ENCODE measurements at places on chromosomes 7 and 10. TPM values are rescaled to one million over a fixed set of nuclear protein-coding genes. Genes with fewer than 3 reads are reported as not detected.

- H3K4me3 ChIP-seq: peak within 1 kb of the TSS; percentile 78
- H3K4me1 ChIP-seq: peaks cover 39% of the 10 kb centered on the region
- DNase-seq: peak; percentile 70
- peaks cover 9% of the 10 kb centered on the region for H3K36me3 ChIP-seq
- peak within 1 kb of the TSS; percentile 97 for H3K27ac ChIP-seq
These were observed at the start of gene PBLD for GRCh38 chr10:68332259-68333057. Gene PBLD, minus strand, starts transcription at chr10:68332928. Its CDS starts 26,084 bp downstream, at chr10:68306844.

- no peaks in the 10 kb centered on the region for H3K36me3 ChIP-seq
- H3K4me3 ChIP-seq: no peak overlapping the region
- H3K27me3 ChIP-seq: no peaks in the 10 kb centered on the region
These were observed 124.3 kb downstream of the SKIDA1 start for GRCh38 chr10:21401196-21401595.

DNA sequence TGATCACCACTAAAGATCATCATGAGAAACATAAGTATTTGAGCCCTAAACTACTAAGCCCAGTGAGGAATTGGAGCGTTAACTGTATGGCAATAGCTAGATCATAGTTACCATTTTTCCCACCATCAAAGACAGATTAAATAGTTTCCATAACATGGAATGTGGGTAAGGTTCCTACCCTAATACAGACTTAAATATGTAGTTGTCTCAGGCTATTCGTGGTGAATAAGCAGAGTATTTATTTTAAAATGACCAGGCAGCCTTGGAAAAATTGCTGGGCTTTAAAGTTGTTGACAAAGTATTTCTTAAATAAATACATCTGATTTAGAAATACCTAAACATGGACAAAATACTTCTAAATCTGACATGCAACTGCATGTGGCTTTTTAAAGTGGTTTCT is 106.8 kb downstream of the NT5C2 start:
- H3K36me3 ChIP-seq: peaks cover 40% of the 10 kb centered on the region
- DNase-seq: no peak
- H3K27me3 ChIP-seq: no peaks in the 10 kb centered on the region
- H3K27ac ChIP-seq: no peak overlapping the region
- no peak overlapping the region for H3K4me3 ChIP-seq
- H3K4me1 ChIP-seq: no peaks in the 10 kb centered on the region

DNA sequence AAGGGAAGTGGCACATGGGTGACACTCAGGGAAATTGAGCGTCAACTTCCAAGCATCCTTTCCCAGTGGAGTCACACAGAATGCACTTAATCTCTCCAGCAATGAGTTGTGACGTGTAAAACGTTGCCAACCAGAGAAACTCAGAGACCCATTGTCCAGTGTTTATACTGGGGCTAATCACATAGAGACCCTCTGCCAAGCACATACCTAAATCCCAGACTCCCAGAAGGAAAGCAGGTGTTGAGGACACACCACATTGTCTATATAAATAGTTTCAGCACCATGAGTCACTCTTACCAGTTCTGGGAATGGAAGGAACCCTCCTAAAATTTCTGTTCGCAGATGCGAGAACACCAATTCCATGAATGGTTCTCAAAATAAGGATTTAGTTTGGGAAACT is 76.4 kb upstream of the BET1 start:
- H3K27ac ChIP-seq: no peak overlapping the region
- peak; percentile 72 for DNase-seq
- no peaks in the 10 kb centered on the region for H3K4me1 ChIP-seq
- no peak overlapping the region for H3K4me3 ChIP-seq
- no peaks in the 10 kb centered on the region for H3K36me3 ChIP-seq
- no peaks in the 10 kb centered on the region for H3K27me3 ChIP-seq

DNA sequence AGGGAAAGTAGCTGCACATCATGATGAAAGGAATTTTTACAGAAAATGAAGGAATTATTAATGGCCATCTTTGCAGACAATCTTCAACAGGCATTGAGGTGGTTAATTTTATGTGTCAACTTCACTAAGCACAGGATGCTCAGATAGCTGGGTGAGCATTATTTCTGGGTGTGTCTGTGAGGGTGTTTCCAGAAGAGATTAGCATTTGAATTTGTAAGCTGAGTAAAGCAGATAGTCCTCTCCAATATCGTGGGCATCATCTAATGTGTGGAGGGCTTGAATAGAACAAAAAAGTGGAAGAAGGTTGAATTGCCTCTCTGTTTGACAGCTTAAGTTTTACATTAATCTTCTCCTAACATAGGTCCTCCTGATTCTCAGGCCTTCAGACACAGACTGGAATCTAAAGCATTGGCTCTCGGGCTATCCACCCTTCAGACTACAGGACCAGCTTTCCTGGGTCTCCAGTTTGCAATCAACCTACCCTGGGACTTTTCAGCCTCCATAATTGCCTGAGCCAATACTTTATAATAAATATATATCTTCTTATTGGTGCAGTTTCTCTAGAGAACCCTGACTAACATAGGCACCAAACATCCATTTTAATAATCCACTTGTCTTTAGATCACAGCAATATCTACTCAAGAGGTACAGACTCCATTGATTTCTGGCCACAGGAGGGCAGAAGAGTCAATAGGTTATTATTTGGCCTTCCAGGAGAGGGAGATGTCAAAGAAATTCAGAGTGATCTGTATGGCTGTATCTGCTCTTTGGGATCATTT is 10.5 kb upstream of the CRPPA start:
- H3K4me3 ChIP-seq: no peak overlapping the region
- peaks cover 13% of the 10 kb centered on the region for H3K4me1 ChIP-seq
- no peaks in the 10 kb centered on the region for H3K36me3 ChIP-seq
- DNase-seq: no peak

- no peaks in the 10 kb centered on the region for H3K4me1 ChIP-seq
- no peak overlapping the region for H3K4me3 ChIP-seq
- H3K27me3 ChIP-seq: peaks cover 14% of the 10 kb centered on the region
- H3K36me3 ChIP-seq: no peaks in the 10 kb centered on the region
These were observed 33.3 kb upstream of the KDM7A start for GRCh38 chr7:140209866-140210609.

GRCh38 chr7:27678617-27679260 is 16.1 kb upstream of the HIBADH start:
- H3K4me1 ChIP-seq: peaks cover 23% of the 10 kb centered on the region
- no peaks in the 10 kb centered on the region for H3K27me3 ChIP-seq
- H3K4me3 ChIP-seq: peak overlapping the region; percentile 19
- no peaks in the 10 kb centered on the region for H3K36me3 ChIP-seq
- H3K27ac ChIP-seq: peak overlapping the region; percentile 99

Gene GFRA1
- 24.2 TPM for total RNA-seq

- peak; percentile 56 for DNase-seq
- H3K27ac ChIP-seq: no peak overlapping the region
- no peaks in the 10 kb centered on the region for H3K27me3 ChIP-seq
- no peaks in the 10 kb centered on the region for H3K4me1 ChIP-seq
- H3K4me3 ChIP-seq: no peak overlapping the region
These were observed 77.3 kb downstream of the JMJD1C start for GRCh38 chr10:63388421-63389031.

DNA sequence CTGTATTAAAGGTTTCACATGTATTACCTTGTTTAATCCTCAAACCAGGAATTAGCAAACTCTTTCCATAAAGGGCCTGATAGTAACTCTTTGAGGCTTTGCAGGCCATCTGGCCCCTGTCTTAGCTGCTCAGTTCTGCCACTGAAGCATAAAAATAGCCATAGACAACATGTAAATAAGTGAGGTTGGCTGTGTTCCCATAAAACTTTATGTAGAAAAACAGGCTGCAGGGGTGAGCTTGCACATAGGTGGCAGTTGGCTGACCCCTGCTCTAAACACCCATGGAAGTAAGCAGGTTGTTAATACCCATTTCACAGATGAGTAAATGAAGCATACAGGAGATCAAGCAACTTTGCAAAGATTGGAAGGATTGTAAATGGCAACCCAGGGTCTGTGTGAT is 1279.2 kb upstream of the AUTS2 start:
- no peak overlapping the region for H3K27ac ChIP-seq
- no peaks in the 10 kb centered on the region for H3K36me3 ChIP-seq
- peaks cover 10% of the 10 kb centered on the region for H3K4me1 ChIP-seq
- H3K4me3 ChIP-seq: no peak overlapping the region

DNA sequence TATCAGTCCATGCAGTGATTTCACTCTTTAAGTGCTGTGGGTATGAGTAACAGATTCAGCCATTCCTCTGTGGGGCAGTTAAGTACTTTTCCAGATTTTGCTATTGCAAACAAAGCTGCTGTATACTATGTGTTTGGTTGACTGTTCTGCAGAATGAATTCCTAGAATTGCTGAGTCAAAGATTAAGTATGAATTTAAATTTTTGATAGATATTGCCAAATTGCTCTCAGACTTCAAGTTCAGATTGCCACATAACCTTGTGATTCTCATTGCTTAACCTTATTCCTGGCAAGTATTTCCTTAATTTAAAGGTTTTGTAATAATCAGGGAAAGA is 21.6 kb upstream of the SAR1A start:
- peak; percentile 92 for DNase-seq
- no peaks in the 10 kb centered on the region for H3K27me3 ChIP-seq
- peaks cover 13% of the 10 kb centered on the region for H3K4me1 ChIP-seq
- H3K27ac ChIP-seq: no peak overlapping the region

DNA sequence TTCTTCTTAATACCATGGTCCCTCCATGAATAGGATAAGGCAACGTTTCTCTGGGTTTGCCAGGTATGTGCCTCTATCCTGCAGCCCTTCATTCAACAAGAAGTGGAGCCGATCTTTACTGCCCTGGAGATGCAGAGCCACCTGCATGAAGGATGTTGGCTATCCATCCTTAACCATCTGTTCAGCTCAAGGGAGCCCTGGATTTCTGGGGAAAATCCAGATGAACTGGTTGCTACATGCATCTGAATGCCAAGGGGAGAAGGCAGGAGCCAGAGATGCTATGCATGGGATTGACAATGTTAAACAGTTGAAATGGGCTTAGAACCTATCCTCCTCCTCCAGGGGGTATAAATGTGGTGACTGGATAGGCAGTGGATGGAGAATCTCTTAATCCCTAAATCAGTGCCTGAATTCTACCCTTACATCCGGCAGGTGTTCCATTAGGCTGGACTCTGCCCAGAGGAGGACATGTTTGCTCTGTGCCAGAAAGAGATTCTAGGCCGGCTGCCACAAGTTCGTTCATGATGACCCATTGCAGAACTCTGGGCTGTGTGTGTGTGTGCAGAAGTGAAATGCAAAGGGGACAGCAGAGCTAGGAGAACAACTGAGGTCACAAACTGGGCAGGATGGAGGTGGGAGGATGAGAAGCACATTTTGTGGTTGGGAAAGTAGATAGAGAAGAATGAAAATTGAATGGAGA is 15.6 kb downstream of the CPED1 start:
- no peak overlapping the region for H3K4me3 ChIP-seq
- no peaks in the 10 kb centered on the region for H3K36me3 ChIP-seq
- H3K27me3 ChIP-seq: no peaks in the 10 kb centered on the region
- DNase-seq: no peak
- H3K27ac ChIP-seq: no peak overlapping the region

Gene NPFFR1
- total RNA-seq: not detected

Gene AGR2
- total RNA-seq: not detected

- DNase-seq: no peak
- peak overlapping the region; percentile 33 for H3K4me3 ChIP-seq
- no peaks in the 10 kb centered on the region for H3K27me3 ChIP-seq
These were observed 435 bp upstream of the PWWP2B start for GRCh38 chr10:132396494-132397035.

GRCh38 chr10:29998142-29998808 is 61.1 kb downstream of the JCAD start:
- no peak overlapping the region for H3K4me3 ChIP-seq
- peaks cover 19% of the 10 kb centered on the region for H3K4me1 ChIP-seq
- peak; percentile 51 for DNase-seq
- no peaks in the 10 kb centered on the region for H3K36me3 ChIP-seq

Gene ANKRD61
- 0.18 TPM for total RNA-seq

GRCh38 chr10:108454224-108454623 is 1289.7 kb upstream of the SORCS1 start:
- no peaks in the 10 kb centered on the region for H3K4me1 ChIP-seq
- no peaks in the 10 kb centered on the region for H3K27me3 ChIP-seq
- no peak for DNase-seq
- no peak overlapping the region for H3K4me3 ChIP-seq
- H3K36me3 ChIP-seq: no peaks in the 10 kb centered on the region
- no peak overlapping the region for H3K27ac ChIP-seq

DNA sequence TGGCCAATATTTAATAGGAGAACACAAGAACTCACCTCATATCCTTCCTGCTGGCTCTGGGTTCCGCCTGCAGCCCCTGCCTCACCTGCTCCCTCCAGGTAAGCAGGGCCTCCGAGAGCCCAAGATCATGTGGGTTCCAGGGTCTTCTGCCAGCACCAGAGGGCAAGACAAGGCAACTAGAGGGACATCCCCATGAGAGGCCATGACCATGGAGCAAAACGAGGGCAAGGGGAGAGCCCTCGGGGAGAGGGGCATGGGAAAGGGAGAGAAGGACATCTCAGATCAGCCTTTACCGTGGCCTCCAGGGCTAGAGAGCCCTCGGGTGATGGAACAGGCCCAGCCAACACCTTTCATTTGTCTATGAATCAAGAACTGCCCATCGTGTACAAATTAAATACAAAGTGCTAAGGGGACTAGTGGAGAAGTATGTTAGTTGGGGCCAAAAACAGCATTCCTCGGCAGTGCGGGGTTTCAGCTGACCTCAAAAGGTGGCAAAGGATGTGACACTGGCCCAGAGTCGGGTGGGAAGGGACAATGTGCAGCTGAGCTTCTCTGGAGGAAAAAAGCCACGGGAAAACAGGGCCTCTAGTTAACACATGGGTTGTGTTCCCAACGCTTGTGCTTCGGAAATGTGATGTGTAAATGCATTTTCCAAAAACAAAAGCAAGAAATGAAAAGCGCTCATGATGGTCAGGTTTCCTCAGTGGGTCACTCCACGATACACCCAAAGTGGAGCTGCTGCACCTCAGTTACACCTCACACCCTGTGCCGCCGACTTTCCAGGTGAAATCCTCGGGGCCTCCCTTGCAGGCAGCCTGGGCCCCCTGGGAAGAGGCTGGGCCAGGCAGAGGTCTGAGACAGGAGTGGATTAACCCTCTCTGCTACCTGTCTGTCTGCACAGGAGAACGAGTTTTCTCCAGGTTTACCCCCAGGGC is 2.0 kb downstream of the AOC1 start:
- no peak for DNase-seq
- H3K27me3 ChIP-seq: peaks cover 3% of the 10 kb centered on the region
- no peaks in the 10 kb centered on the region for H3K36me3 ChIP-seq
- H3K4me1 ChIP-seq: no peaks in the 10 kb centered on the region

Gene EMX2
- not detected for total RNA-seq

DNA sequence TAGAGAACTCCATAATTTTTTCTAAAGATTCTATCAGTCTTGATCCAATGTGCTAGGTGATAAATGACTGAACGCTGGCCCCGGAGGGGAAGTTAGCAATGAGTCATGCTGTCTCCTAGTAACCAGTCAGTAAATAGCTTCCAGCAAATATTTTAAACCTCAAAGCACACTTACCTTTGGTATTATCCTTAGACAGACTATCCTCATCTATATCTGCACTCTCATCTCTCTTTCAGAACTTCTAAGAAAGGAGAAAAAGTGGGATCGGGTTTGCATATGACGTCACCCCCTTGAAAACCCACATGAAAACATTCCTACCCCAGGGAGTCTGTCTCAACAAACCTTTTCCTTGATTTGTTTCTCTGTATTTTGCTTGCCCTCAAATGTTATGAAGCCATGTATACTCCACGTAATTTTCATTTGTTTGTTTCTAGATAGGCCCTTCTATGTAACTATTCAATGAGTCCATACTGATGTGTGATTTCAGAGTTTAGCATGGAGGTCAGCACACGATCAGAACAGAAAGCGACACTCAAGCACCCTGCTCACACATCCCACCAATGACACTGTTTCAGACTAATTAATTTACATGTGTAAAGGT is 174.9 kb upstream of the NRP1 start:
- H3K4me3 ChIP-seq: peak overlapping the region; percentile 4
- no peaks in the 10 kb centered on the region for H3K36me3 ChIP-seq
- H3K27ac ChIP-seq: peak overlapping the region; percentile 62
- H3K27me3 ChIP-seq: no peaks in the 10 kb centered on the region

Data from astrocyte (in vitro differentiated cells and primary cell).